Left cardiac atrium (tissue), 4 donors: ENCODE measurements at places on chromosomes 1 and 21. TPM values are rescaled to one million over a fixed set of nuclear protein-coding genes. Genes with fewer than 3 reads are reported as not detected.

DNA sequence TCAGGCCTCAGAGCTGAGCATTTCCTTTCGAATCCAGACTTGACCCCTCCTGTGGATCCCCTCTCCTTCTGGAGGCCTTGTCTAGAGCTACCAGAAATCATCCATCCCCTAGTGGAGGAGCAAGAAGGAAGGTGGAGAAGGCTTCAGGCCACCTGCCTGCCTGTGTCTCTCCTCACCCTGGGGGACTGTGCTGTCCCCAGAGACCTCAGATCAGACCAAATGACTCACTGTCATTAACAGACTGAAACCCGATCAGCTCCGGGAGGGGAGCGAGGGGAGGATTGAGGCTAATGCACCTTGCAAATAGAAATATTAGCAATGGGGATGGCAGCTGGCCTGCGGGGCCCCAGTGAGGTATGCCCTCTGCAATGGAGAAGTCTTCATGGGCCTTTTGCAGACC is 2.1 kb downstream of the MYBPH start:
- no peak for DNase-seq

GRCh38 chr1:21362096-21362495 is 71.8 kb upstream of the ECE1 start:
- no peak for DNase-seq

The ANGPTL1 gene
- 14.3 TPM for total RNA-seq

DNA sequence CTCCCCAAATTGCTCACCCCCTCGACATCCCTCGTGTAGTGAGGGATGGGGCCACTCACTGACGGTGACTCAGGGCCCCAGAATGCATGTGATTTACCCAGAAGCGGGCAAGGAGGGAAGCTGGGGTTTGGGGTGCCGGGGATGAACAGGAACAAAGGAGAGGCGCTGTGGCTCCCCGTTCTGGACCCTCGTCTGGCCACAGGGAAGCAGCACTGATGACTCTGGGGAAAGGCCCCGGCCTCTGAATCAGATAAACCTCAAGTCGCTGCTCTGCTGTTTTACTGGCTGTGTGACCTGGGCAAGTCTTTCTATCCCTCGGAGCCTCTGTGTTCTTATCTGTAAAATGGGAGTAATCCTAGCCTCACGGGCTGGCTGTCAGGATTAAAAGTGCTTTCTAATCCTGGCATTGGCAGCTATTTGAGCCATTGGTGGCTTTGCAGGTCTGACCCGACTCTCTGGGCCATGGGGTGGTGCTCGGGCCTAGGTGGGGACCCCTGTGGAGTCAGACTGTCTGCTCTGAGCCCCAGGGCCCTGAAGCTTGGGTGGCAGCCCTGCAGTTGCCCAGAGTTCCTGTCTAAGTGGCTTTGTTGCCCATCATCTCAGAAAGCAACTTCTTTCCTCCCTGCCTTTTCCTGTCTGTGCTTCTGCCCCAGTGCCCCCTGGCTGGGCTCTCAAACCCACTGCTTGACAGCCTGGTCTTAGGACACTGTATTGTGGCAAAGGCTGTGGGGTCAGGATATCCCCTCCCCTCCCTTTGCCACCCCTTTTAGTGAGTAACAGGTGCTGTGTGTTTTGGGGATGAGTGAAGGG is 5.5 kb downstream of the TNFRSF1B start:
- DNase-seq = no peak

DNA sequence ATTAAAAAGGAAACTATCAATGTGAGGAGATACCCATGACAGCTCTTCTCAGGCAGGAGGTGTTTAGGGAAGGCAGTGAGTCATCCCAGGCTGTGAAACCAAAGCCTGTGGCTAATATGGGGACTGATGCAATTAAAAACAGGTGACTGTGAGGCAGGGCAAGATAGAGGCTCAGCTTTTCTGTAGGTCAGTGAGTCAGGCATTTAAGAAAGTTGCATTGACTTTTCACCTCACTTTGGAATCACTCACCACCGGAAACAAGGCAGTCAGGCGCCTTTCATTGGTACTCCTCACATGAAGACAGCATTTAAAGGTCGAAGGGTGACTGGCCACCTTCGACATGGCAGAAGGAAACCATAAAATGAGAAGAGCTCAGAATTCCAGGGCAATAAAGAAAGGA is 54.5 kb downstream of the PAPPA2 start:
- DNase-seq = no peak

The SYTL1 gene
- 0.81 TPM for total RNA-seq

DNA sequence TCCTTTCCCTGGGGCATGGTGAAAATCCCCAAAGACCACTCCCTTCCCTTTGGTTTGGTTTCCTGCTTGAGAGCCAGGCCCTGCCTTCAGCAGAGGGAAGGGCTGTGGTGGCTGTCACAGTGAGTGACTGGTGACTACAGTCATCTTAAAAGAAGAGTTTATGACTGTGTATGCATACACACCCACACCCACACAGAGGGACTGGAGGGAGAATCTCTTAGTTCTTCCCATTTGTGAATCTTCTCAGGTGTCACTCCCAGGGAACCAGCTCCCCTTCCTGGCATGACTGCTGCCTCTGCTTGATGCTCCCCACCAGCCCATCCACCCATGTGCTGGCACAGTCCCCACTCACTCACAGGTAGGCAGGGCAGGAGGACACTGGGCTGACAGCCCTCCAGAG is 3.9 kb upstream of the KCNA2 start:
- no peak for DNase-seq

- DNase-seq = no peak
Measured at GRCh38 chr1:3368711-3369445, 85.6 kb upstream of the ARHGEF16 start.

- no peak for DNase-seq
Measured at GRCh38 chr1:26827663-26828062, 1.2 kb downstream of the ZDHHC18 start.

GRCh38 chr1:110340207-110340468 is 961 bp downstream of the RBM15 start:
- DNase-seq = no peak

- no peak for DNase-seq
Measured at GRCh38 chr1:37905727-37906126, 41.1 kb downstream of the INPP5B start.

- DNase-seq = no peak
Measured at GRCh38 chr1:183058851-183059502, 35.8 kb downstream of the LAMC1 start.

GRCh38 chr1:119361620-119362344 is 6.8 kb upstream of the HAO2 start:
- no peak for DNase-seq

DNA sequence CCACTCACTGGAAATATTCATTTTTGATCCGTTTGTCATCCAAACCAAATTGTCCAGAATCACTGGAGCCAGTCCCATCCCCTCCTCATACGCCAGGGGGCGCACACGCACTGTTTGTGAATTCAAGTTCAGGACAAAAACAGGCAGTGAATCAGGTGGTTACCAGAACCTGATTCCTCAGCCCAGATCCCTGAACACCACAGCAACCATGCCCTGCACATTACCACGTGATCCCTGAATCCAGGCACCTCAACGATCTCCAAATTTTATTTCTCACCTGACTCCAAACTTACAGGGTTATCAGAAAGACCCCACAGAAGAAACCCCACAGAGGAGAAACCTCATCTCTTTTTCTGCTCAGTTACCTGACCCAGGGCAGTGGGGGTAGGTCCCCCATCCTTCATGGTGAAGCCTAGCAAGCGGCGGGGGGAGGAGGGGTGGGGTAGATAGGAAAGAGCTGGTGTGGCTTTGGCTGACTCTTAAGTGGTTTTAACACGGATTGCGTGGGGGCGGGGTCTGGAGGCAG is 1.4 kb upstream of the PTPRF start:
- DNase-seq = peak; percentile 85

- DNase-seq = no peak
Measured at GRCh38 chr1:26555550-26555981, 26.0 kb downstream of the RPS6KA1 start.

GRCh38 chr1:54053745-54054437 is 483 bp downstream of the TCEANC2 start:
- no peak for DNase-seq

The BEND5 gene
- 3.2 TPM for total RNA-seq

- DNase-seq = no peak
Measured at GRCh38 chr1:200258447-200259375, 151.1 kb downstream of the ZNF281 start.

The VANGL1 gene
- 5.2 TPM for total RNA-seq

DNA sequence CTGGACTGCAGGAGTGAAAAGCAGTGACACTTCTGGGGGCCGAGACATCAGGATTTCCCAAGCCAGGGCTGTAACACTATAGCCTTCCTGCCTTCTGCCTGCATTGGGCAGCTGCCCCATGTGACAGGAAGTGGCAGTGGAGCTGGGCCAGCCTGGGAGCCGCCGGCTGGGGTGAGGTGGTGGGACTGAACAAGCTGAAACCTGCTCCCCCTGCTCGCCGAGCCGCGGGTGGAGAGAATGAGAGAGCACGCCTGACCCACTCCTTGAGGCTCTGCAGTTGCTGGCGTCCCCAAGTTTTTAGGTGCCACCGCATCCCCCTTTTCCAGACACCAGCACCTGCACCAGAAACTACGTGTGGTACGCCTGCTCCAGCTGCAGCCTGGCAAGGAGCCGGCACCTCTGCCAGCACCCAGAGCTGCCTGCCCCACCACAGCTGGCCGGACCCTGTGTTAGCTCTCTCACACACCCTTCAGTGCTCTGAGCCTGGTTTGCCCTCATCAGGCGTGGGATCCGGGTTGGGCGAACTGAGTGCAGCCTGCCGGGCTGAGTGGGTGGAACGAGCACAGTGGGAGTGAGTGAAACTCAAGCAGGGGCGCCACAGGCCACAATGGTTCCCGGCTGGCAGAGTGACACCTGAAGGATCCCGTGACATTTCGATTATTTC is 119.4 kb downstream of the AKT3 start:
- no peak for DNase-seq

DNA sequence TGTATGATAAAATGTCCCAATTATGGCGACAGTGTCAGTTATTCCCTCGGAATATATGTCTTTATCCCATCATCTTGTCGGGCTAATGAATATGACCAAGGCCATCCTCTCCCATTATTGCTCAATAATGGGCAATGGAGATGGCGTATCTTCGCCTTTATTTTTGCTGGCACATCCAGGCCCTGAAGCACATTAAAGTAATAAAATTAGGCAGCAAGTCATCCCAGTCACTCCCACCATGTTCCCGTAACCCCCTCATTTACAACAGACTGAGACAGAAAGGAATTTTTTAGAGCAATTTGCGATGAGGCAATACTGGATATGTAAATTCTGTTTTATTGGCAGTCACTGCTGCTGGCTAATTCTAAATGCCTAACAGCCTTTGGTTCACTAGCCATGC is 35.3 kb downstream of the CLIC6 start:
- no peak for DNase-seq

DNA sequence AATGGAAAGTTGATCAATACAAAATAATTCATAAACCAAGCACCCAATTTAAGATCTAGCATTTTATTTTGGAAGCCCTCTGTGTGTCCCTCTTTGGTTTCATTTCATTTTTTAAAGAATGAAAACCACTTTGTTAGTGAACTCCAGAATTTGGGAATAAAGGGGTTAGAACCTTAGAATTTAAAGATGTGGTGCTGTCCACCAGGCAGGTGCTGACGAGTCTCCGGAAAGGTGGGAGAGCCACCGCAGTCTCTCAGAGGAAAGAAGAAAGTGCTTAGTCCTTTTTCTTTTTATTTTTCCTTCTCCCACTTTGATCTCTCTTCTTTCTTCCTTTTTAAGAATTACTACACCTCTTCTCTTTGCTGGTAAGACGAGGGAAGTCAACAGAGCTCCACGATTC is 20.5 kb upstream of the HIVEP3 start:
- DNase-seq = no peak

The DMBX1 gene
- not detected for total RNA-seq

DNA sequence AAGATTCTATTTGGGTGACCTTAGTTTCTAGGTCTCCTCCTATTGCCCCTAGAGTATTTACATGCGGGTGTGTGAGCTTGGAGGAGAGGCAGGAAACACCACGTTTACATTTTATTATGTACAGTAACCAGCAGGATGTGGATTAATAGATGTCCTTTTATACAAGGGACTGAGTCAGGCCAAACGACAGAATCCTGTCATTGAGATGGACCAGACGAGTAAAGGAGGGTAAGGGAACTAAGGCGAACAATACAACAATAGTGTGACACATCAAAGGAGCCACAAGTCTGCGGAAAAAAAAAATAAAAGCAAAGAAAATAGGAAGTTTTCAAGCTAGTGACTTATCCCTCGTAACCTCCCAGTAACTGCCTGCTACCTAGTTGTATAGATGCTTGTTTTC is 151.1 kb downstream of the GABPA start:
- no peak for DNase-seq
